ENCODE measurements at places on chromosomes 6 and 20.

DNA sequence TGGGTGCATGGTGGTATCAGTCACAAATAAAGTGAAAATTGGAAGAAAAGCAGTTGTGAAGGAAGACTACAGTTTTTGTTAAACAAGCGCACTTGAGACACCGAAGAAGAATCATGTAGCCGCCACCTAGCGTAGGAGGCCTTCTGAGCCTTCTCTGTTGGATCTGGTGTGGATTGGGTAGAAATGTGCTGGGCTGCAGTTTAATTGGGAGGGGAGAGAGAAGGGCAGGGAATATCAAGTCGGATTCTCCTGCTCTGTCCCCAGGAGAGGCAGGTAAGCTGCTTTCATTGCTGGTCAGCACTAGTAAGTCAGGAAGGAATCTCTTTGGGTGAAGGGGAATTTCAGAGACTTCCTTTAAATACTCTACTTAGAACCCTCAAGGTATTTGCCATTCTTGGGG lies 1.2 kb upstream of the FABP7 start:
- DNase-seq, result no peak

- DNase-seq, result no peak
Observed at GRCh38 chr6:10441004-10441654, 26.3 kb upstream of the TFAP2A start.

- DNase-seq, result no peak
Observed at GRCh38 chr20:35826397-35826998, 54.7 kb downstream of the PHF20 start.

GRCh38 chr6:113755449-113756289 lies 101.5 kb upstream of the MARCKS start:
- no peak for DNase-seq

DNA sequence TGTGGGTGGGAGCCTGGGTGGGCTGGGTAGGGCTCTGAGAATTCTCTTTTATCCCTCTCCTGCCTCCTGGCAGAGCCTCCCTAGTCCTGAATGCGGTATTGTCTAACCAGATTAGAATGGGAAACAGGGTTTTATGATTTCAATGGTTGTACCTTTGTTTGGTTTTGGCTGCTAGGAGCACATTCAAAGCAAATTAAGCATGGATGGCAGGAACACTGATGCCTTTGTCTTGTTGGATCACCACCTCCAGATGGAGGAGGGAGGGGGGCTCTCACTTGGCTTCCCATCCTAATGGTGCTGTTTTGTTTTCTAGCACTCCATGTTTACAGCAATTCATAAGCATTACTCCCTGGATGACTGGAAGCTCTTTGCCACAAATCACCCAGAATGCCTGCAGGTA lies 11.6 kb downstream of the GMPR start:
- no peak for DNase-seq

GRCh38 chr6:76840041-76840745 lies 623.1 kb downstream of the HTR1B start:
- no peak for DNase-seq

DNA sequence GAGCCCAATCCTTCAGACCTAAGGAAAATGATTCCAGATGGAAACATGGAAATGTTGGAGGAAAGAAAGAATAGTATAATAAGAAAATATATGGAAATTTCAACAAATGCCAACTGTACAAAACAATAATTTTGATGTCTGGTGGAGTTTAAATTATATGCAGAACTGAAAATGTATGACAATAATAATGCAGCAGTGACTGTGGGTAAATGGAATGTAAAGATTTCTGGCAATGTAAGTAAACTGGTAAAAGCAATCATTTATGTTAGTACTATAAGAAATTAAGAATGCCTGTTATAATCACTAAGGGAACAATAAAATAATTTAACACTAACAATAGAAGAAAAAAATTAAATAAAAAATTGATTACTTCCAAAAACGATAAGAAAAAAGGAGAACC lies 89.0 kb downstream of the EDN1 start:
- no peak for DNase-seq
